Cardiac ventricle fibroblast (primary cell): ENCODE measurements at places on chromosomes 11 and 22. TPM values are rescaled to one million over a fixed set of nuclear protein-coding genes. Genes with fewer than 3 reads are reported as not detected.

PRODH gene
- total RNA-seq = not detected in 2 replicates

ISX gene
- not detected in 2 replicates for total RNA-seq

ZNF280B gene
- total RNA-seq = 0.24 and 0.37 TPM in 2 replicates

PARVA gene
- total RNA-seq = 62.5 and 65.3 TPM in 2 replicates

SLC22A12 gene
- not detected in 2 replicates for total RNA-seq

OR5B17 gene
- not detected in 2 replicates for total RNA-seq

DENND6B gene
- 1.1 and 1.4 TPM in 2 replicates for total RNA-seq

RFPL1 gene
- total RNA-seq = not detected in 2 replicates

TMEM121B gene
- total RNA-seq = 0.15 and 0.25 TPM in 2 replicates

EPS8L2 gene
- total RNA-seq = 11.7 and 15.0 TPM in 2 replicates

CBL gene
- total RNA-seq = 6.3 and 7.1 TPM in 2 replicates

FGF19 gene
- not detected in 2 replicates for total RNA-seq

MUC5B gene
- total RNA-seq = under 0.01 TPM in 1 of 2 replicates, not detected in the other

ACCS gene
- 7.9 and 18.2 TPM in 2 replicates for total RNA-seq

PDE2A gene
- total RNA-seq = 3.6 and 4.3 TPM in 2 replicates

RNF26 gene
- 16.1 and 16.2 TPM in 2 replicates for total RNA-seq

LAMTOR1 gene
- total RNA-seq = 118 and 136 TPM in 2 replicates

RAG2 gene
- not detected in 2 replicates for total RNA-seq

PGGHG gene
- total RNA-seq = 7.7 and 11.5 TPM in 2 replicates

DNAL4 gene
- 13.7 and 16.8 TPM in 2 replicates for total RNA-seq

KRTAP5-10 gene
- not detected in 2 replicates for total RNA-seq

MRGPRX2 gene
- total RNA-seq = not detected in 2 replicates

ST14 gene
- not detected in 2 replicates for total RNA-seq

PKP3 gene
- total RNA-seq = 0.68 and 3.5 TPM in 2 replicates

NECTIN1 gene
- 2.3 TPM in 2 replicates for total RNA-seq

HOATZ gene
- not detected in 2 replicates for total RNA-seq

HNRNPUL2 gene
- 18.1 and 23.8 TPM in 2 replicates for total RNA-seq

ZFTA gene
- total RNA-seq = 32.3 and 34.5 TPM in 2 replicates

CARS1 gene
- 37.8 and 38.7 TPM in 2 replicates for total RNA-seq

TRIM51 gene
- not detected in 2 replicates for total RNA-seq

TBC1D22A gene
- 12.5 and 15.0 TPM in 2 replicates for total RNA-seq

JAM3 gene
- 37.3 TPM in 2 replicates for total RNA-seq

TIMP3 gene
- total RNA-seq = 121 and 131 TPM in 2 replicates

MOGAT2 gene
- total RNA-seq = not detected in 2 replicates

HBB gene
- not detected in 2 replicates for total RNA-seq

C22orf15 gene
- not detected in 2 replicates for total RNA-seq

SNRPD3 gene
- 119 and 146 TPM in 2 replicates for total RNA-seq

TRIM49 gene
- not detected in 2 replicates for total RNA-seq

TUB gene
- total RNA-seq = 7.6 and 10.9 TPM in 2 replicates

PGR gene
- 0.54 and 2.6 TPM in 2 replicates for total RNA-seq

ROBO4 gene
- total RNA-seq = 3.9 and 11.8 TPM in 2 replicates

P2RY6 gene
- total RNA-seq = 0.68 TPM in 1 of 2 replicates, not detected in the other

PATE2 gene
- total RNA-seq = 0.44 TPM in 1 of 2 replicates, not detected in the other

KCNE3 gene
- total RNA-seq = 3.4 TPM in 2 replicates

MS4A14 gene
- not detected in 2 replicates for total RNA-seq

P4HA3 gene
- 2.4 and 4.6 TPM in 2 replicates for total RNA-seq

PGA5 gene
- not detected in 2 replicates for total RNA-seq

HSPB2 gene
- total RNA-seq = 0.94 and 2.0 TPM in 2 replicates
